Fibroblast of skin of left quadriceps (primary cell): ENCODE measurements at places on chromosomes 4 and X.

DNA sequence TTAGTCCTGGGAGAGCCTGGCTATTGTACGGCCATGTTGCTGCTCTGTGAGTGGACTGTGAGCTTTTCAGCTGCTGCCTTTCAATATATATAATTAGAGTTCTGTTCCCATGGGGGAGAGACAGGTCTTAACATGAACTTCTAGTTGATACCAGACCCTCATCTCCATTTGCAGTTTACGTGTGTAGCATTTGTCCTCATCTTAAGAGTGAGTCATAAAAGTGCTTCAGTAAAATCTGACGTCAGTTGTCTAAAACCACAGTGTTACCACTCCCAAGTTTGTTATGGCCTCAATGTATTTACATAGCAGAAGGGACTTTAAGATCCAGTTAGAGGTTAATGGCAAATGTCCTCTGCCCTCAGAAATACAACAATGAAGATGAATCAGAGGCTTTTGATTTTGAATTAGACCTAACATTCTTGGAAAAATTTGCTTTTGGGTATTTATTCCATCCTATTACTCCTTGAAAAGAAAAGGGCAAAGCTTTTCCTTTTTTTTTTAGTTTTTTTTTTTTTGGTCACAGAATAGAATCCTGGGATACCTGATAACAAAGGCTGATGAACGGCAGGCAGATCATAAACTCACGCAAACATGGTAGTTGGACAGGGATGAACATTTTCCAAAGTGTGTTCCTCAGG is 38.6 kb downstream of the PHOX2B start:
- DNase-seq, result peak; percentile 14

- DNase-seq, result no peak
Measured at GRCh38 chrX:45714866-45715265, 514.2 kb upstream of the DIPK2B start.

- peak; percentile 1 for DNase-seq
Measured at GRCh38 chrX:26442340-26442739, 226.4 kb downstream of the MAGEB5 start.

DNA sequence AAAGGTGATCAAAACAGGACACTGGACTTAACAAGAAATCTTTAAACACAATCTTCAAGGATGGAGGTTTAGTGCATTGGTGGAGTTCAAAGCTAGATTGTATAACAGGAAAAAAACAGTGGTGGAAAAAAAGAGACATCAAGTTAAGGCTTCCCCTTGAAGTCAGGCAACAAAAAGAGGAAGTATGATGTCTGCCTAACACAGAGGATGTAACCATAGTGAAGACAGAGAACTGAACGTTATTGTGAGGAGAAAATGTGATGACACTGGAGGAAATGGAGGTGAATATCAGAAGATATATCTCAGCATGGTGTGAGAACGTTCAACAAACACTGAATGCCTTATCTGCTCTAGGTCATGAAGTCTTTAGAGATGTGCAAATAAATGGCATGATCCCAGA is 192.4 kb upstream of the AR start:
- DNase-seq, result no peak

DNA sequence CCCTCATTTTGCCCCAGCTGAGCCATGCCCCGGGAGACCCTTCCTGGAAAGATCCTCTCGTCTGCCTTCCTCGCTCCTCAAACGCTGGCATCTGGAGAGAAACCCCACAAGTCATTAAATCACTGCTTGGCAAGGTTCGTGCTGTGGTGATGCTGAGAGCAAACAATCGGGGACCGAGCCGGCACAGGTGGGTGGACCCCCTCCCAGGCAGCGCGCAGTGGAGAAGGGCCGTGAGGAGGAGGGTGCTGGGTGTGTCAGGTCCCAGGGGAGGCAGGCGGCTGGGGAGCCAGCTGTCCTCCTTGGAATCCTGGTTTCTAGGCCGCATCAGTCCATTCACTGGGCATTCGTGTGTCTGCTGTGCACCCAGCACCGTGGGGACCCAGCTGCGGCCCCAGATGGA is 64.9 kb upstream of the PSAPL1 start:
- DNase-seq, result no peak

GRCh38 chrX:45063319-45064095 is 137.2 kb downstream of the DIPK2B start:
- no peak for DNase-seq

DNA sequence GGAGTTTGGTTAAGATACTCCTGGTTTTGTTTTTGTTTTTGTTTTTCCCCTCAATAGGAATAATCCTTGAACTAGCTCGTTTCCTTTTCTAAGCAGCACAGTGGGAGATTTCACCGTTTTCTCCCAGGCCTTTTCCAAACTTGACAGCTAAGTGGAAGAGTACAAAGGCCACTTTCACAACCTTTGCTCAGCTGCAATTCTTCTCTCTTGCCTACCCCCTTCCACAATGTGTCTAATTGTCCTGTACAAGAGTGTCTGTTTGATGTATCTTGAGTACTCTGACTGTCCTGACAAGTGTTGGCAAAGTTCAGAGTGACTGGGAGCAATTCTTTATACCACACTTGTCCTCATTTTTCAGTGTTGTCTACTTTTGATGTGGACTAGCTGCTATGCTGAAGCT is 674.3 kb upstream of the AMOT start:
- DNase-seq, result no peak

DNA sequence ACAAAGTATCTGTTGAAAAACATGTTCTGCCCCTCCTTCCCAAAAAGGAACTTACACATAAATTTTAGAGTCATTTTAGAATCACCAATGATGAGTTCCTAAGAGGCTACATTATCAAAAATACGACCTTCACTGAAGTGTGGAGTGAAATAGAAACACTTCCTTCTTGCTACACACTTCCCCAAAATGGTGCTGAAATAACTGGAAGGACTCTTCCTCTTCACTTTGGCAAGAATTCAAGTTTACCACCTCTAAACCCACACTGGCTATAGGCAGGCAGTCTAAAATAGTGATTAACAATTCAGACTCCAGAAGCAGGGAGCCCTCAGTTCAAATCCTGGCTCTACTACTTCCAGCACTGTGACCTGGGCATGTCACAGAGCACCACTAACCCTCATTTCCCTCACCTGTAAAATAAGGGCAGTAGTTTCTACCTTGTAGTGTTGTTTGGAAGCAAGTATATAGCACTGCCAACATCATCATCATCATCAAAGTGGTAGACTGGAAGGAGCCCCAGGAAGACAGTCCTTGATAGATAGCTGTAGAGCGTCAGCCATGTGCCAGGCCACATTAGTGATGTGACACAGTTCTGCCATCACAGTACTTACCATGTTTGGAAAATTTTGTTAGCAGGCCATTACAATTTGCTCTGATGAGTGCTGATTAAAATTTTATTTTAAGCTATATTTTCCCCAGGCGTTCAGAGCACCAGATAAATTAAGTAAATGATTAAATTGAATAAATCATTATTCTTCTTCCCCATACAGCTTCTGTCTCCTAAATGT is 103.3 kb downstream of the PARM1 start:
- no peak for DNase-seq

GRCh38 chr4:119211867-119212233 is 663 bp upstream of the USP53 start:
- DNase-seq, result no peak

- peak; percentile 78 for DNase-seq
Measured at GRCh38 chr4:22179124-22179874, 230.7 kb upstream of the KCNIP4 start.

DNA sequence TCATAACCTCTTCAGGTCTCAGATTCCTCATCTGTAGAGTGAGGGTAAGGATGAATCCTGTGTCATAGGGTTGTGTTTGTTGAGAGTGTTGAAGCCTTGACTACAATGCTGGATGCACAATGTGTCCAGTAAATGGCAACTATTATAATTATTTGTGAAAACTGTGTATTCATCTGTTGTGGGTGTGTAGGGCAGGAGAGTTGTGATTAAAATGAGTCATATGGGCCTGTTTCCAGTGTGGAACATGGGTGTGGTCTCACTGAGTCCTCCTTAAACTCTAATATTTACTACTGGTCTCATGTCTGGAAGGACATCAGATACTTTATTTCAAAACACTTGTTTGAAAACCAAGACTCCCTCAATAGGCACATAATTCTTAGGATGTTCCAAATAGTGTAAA is 208.5 kb upstream of the CASK start:
- DNase-seq, result no peak

GRCh38 chr4:177351622-177352244 is 42.1 kb downstream of the NEIL3 start:
- no peak for DNase-seq

- DNase-seq, result no peak
Measured at GRCh38 chrX:129721870-129722269, 16.9 kb upstream of the XPNPEP2 start.

GRCh38 chrX:19805046-19805690 is 82.2 kb downstream of the SH3KBP1 start:
- DNase-seq, result no peak

DNA sequence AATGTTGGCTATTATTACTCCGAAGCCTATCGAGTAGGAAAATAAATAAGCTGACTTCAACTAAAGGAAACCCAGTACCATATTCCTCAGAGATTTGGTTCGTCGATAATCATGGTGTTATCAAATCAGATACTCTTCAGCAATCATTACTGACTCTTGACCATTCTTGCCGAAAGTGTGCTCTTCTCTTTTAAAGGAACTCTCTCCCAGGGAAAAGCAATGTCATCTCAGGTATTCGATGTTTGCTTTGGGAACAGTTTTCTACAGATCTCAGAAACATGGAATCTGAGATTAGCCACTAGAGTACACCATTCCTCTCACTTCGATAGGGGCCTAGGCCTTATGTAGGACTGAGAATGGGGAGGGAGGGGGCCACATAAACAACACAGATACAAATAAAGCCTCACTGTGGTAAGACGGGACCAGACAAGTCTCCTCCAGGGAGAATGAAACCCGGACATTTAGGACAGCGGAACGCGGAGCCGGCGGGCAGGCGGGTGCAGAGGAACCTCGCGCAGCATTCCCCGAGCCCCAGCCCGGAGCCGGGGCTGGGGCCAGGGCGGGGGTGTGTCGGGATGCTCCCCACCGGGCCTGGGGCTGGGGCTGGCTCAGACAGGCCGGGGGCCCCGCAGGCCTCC is 581 bp downstream of the DNAJB14 start:
- DNase-seq, result no peak

DNA sequence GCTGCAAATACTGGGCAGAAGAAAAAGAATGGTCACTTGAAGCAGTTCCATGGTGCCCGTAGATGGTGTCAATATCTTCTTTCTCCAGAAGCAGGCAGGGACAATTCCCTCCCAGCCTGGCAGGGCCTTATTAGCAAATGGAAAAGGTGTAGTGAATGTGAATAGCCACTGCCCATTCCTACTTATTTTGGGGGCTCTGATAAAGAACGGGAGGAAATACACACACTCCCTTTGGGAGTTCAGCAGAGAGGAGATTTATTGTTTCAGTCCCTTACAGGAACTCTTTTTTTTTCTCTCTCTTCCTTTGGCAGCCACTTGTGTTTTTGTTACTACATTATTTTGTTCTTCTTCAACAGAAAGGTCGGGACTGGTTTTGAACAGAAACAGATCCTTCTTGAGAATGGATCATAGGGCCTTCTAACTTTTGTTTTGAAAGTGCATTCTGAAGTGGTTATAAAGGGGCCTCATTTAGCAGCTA is at the start of gene EMCN:
TSS of gene EMCN (minus strand) at position 159 of the 478 bp plus-strand sequence. CDS start at position 51, 108 bp downstream.
- DNase-seq, result peak; percentile 21

DNA sequence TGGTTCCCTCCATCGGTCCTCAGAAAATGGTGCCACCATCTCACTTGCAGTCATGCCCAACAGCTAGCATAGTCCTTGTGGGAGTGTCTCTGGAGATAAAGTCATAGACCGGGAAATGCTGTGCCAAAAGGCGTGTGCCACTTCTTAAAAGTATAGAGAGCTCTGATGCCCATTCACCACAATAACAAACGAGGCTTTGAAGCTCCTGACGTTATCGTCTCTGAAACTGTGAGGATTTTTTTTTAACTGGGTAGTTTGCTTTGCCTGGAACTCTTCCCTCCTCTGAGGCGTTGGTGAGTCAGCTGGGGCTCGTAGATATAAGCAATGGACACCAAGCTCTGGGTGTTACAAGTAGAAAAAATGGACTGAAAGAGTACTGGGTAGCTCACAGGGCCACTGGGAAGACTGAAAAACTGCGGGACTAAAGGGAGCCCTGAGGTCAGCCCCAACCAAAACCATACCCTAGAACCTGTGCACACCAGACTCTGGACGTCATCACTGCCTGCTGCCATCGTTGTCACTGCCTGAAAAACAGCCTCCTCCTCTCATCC is 89.4 kb upstream of the TRIM2 start:
- no peak for DNase-seq

DNA sequence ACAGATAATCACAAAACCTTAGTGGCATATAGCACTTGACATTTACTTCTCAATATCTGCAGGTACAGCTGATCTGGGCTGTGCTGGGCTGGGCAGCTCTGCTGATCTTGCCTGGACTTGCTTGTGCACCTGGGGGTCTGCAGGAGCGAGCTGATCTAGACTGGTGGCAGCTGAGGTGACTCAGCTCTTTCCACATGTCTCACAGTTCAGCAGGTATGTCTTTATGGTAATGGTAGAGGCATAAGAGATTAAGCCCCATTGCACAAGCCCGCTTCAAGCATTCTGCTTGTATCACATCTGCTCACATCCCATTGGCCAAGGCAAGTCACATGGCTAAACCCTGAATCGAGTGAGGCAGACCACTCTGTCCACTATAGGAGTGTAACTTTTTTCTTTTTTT is 506.7 kb downstream of the BCOR start:
- no peak for DNase-seq

DNA sequence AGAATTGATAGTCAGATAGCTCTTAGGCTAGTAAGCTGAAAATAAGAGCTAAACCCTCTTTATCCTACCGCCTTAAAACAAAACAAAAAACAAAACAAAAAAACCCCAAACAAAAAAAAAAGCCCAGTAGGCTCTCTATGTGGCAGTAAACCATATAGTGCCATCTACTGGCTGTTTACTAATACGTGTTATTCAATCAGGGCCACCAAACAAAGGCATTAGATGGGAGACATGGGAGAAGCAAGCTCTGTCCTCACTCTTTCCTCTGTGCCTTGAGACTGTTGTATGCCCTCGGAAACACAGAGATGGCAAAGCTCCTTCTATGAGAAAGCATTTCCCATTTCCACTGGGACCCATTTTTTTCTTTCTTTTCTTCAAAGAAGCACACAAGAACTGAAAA is 148.8 kb upstream of the MID1 start:
- DNase-seq, result peak; percentile 14

- DNase-seq, result no peak
Measured at GRCh38 chr4:5256421-5256820, 205.1 kb downstream of the STK32B start.
